ENCODE measurements at places on chromosomes 6 and 20. TPM values are rescaled to one million over a fixed set of nuclear protein-coding genes. Genes with fewer than 3 reads are reported as not detected.

DNA sequence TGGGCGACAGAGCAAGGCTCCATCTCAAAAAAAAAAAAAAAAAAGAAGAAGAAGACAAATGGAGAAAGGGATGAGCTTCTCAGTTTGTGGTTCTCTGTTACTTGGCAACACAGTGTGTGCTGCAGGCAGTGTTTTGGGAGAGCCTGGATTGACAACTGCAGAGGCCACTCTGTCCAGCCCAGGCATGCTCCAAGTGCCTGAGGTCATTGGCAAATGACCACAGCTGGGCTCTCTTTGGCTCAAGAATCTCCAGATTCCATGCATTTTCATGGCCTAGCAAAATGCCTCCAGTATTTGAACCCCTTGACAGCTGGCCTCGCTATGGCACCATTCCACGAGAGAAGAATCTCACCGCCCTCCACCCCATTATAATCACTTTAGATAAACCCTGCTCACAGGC lies 126.2 kb downstream of the ANKRD60 start:
- no peak for DNase-seq

CNBD2 gene
- 1.8 TPM for polyA plus RNA-seq

EPB41L1 gene
- polyA plus RNA-seq = 17.8 TPM

DNA sequence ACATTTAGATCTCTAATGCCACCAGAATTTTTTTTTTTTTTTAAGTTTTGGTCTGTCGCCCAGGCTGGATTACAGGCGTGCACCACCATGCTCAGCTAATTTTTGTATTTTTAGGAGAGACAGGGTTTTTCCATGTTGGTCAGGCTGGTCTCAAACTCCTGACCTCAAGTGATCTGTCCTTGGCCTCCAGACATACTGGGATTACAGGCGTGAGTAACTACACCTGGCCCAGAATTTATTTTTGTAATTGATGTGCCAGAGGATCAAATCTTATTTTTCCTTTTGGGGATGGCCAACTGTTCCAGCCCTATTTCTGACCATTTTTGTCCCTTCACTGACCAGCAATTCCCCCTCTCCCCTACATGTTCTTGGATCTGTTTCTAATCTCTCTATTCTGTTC lies 18.0 kb upstream of the MYMX start:
- DNase-seq = no peak

DNA sequence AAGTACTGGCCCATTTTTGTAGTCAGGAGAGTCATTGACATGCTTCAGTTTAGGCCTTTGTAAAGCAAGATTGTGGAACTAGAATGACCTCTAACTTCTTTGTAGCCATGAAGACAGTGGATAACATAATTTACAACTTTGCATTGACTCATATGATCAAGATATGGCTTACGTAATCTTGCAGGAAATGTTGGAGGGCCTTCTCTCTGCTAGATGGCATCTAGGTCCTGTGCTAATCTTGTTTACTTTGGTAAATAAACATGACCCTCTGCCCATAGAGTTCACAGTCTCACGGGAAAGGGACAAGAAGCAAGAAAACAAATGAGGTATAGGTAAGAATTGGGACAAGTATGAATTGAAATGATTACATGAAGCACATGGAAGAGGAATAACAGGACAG lies 355.2 kb upstream of the ARID1B start:
- DNase-seq = no peak

AKIRIN2 gene
- polyA plus RNA-seq = 31.3 TPM

- peak; percentile 11 for DNase-seq
Measured at GRCh38 chr20:57390604-57391438, at the start of gene RBM38. RBM38 (plus strand) TSS chr20:57391396; CDS start chr20:57391582, 186 bp downstream.

DNA sequence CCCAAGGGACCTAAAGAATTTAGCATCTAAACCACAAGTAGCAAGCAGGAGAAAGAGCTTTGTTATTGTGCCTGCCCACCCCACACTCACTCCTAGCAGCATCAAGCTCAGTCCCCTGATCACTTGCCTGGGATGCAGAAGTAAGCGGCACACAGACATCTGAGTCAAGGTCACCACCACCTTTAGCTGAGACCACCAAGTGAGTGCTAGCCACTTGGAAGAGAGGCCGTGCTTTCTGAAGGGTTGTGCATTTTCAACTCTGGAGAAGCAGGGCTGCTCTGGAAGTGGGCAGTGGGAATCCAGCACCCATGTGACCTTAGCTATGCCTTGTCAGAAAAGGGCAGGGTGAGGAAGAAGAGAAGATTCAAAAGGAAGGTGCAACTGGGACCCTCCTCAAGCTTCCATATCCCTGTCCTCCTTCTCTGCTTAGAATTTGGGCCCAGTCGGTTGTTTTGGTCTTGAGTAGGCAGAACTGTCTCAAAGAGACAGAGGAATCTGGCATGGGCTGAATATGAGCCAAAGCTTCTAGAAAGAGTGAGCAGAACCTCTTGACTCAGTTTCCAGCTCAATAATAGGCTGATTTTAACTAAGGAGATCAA lies 6.2 kb downstream of the NR2E1 start:
- DNase-seq = no peak

GRCh38 chr6:108798670-108799353 lies 49.4 kb upstream of the ARMC2 start:
- DNase-seq = no peak

DNA sequence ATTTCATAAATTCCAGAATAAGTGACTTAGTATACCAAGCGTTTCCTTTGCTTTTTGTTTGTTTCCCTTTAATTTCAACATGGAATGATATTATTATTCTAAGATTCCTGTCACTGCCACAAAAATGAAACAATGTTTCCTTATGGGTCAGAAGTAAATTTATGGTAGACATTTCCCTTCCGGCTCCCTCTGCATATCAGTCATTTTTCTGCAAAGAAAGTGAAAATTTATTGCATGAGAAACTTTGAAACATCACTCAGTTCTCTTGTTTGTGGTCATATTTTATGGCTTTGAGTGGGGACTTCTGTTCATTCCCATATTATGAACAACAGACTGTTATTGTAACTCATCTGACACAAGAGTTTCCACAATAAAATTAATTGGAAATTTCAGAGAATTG lies 97.8 kb downstream of the NKAIN2 start:
- DNase-seq = no peak

GRCh38 chr20:13337090-13337784 lies 116.2 kb downstream of the ISM1 start:
- DNase-seq = no peak

- DNase-seq = no peak
Measured at GRCh38 chr20:36132802-36133211, 21.7 kb upstream of the EPB41L1 start.

GRCh38 chr20:57851025-57851682 lies 141.3 kb upstream of the PMEPA1 start:
- DNase-seq = no peak

GRCh38 chr6:29926413-29927274 lies 15.7 kb upstream of the HLA-A start:
- no peak for DNase-seq

DNA sequence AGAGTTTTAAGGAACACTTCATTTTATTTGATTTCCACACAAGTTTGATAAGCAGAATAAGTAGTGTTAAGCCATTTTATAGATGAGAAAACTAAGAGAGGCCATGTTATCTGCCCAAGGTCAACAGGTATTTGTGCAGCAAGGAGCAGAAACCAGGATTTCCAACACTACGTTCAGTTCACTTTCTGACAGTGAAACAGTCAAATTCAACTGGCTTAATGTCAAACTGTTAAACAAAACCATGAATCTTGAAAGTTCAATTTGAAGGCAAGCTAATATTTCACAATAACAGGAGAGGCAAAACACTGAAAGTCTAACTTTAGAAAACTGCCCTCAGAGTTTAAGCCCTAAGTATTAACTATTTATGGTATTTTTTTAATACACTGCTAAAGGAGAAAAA lies 32.6 kb downstream of the DTNBP1 start:
- DNase-seq = no peak

ADGRF4 gene
- polyA plus RNA-seq = 0.02 TPM

GFRA4 gene
- not detected for polyA plus RNA-seq

DNA sequence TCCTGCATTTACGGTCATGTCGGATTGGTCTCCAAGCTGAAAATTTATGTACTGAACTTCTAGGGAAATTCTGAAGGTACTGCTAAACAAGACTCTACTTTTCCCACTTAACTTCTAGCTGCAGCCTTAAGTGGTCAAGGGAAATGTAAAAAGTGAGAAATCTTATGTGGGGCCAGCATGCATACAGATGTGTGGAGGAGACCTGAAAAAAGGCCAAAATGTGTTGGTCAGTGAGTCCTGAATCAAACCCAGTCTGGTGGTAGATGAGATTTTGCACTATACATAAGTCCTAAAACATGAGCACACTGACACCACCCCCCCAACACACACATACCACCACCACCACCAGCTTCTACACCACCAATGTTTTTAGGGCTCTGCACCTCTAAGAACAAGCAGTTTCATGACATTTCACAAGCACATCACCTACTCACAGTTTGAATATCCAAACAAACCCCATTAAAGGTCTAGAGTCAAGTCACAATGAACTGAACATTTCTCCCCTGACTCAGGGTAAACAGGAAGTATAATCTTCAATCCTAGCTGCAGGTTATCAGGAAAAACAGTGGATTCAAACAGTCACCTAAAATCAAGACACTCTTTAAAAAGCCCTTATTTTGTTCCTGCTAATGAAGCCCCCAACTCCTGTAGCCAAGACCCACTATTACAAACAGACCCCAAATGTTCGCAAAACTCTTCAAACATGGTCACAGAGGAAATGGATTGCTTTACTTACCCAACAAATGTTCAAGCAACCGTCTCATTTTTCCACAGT lies 1.6 kb downstream of the ZMYND8 start:
- DNase-seq = no peak

- no peak for DNase-seq
Measured at GRCh38 chr20:42366626-42367025, 748.4 kb upstream of the CHD6 start.

- DNase-seq = no peak
Measured at GRCh38 chr6:119196715-119197114, 118.3 kb upstream of the FAM184A start.

DNA sequence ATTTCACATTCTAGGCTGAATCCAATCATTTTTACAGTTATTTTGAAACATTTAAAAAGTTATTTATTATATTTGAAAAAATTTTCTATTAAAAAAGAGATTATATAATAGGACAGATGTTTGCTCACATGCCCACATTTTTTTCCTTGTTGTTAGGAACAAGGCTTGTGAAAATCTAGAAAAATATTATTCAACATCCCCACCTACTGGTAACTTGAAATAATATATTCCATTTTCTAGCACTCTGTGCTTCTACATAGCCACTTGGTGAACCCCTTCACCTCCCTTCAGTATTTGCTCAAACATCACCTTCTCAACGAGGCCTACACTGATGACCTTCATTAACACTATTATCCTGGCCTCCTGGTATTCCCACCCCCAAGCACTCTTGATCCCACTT lies 18.3 kb upstream of the GPRC6A start:
- no peak for DNase-seq

MYLIP gene
- 4.8 TPM for polyA plus RNA-seq

EYS gene
- polyA plus RNA-seq = not detected

GRCh38 chr6:33286946-33287914 lies 1.8 kb downstream of the WDR46 start:
- DNase-seq = no peak

DNA sequence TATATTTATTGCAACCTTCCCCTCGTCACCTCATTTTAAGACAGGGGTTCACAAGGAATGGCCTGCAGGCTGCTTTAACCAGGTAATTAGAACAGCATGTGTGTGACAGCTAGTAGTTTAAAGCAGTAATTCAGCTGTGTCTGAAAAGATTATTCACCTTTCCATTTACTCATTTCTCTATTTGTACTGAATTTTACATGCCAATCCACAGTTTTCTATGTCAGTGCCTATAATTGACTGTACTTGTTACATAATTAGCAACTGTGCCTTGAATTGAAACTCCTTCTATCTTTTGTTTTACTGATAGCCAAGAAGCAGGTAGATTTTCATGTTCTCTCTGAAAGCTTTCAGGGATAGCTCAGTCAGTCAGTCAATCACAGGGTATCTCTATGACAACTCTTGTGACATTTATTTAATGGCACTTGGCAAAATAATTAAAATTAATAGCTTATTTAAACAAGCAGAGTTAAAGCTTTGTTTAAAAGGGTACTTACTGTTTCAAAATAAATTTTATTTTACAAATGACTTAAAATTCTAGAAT lies 214.0 kb downstream of the ZFAND3 start:
- no peak for DNase-seq
